GM03348 (cell line): ENCODE measurements at places on chromosomes 7 and 10.

- DNase-seq, result no peak
These were observed 14.4 kb downstream of the PROSER2 start for GRCh38 chr10:11837372-11838161.

- no peak for DNase-seq
These were observed 130.1 kb downstream of the NT5C2 start for GRCh38 chr10:103062854-103063590.

DNA sequence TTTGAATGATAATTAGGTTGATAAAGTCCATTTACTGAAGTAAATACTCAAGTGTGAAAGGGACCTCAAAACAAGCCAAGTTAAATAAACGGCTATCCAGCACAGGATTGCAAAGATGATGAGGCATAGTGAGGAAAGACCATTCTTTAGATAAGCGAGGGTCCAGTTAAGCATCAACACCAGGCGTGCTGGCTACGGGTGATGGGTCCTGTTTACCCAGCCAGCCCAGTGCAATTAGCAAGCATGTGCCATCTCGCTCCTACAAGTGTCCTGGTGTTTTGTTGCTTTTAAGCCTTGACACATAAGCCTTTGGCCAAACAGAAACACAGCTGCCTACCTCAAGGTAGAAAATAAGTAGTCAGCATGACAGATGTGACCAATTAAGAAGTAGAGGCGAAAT is 7.1 kb downstream of the NEBL start:
- no peak for DNase-seq

GRCh38 chr7:115731796-115732471 is 298.6 kb downstream of the TFEC start:
- no peak for DNase-seq

GRCh38 chr7:49483142-49483541 is 290.3 kb upstream of the VWC2 start:
- DNase-seq, result no peak

DNA sequence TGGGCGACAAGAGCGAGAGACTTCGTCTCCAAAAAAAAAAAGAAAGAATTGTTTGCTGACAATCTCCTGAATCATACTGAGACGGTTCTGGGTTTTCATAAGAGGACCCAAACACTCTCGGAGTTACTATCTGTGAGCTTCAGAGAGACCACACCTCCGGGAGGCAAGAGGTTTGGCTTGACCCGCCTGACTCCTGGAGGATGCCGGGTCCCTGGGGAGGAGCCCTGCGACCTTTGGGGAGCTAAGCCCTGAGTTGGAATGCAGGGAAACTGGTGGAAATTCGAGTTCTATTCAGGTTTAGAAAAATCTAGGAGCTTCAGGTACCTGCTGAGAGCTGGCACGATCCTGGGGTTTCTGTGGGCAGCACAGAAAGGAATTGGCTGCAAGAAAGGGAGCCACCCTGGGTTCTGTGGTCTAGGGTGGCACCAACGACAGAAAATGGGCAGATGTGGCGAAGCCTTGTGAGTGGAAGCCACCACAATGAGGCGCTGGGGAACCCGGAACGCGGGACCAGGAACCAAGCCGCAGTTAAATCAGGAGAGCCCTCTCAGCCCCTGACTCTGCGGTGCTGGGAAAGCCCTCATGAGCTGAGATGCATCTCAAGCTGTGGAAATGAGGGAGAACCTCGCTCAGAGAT is 21.9 kb upstream of the GATAD1 start:
- no peak for DNase-seq

DNA sequence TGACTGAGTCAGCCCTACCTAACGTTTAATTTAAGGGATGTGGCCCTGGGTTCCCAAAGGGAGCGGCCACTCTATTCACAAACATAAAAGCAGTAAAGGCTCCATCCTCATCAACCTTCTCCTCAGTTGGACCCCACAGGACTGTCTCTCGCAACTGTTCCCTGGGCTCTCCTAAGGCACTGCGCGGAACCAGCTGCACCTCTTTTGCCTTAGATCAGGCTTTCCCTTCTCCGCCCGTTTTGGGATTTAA is 689 bp upstream of the GTPBP4 start:
- DNase-seq, result no peak

GRCh38 chr7:147483634-147484292 is 1106.8 kb upstream of the C7orf33 start:
- peak; percentile 13 for DNase-seq

DNA sequence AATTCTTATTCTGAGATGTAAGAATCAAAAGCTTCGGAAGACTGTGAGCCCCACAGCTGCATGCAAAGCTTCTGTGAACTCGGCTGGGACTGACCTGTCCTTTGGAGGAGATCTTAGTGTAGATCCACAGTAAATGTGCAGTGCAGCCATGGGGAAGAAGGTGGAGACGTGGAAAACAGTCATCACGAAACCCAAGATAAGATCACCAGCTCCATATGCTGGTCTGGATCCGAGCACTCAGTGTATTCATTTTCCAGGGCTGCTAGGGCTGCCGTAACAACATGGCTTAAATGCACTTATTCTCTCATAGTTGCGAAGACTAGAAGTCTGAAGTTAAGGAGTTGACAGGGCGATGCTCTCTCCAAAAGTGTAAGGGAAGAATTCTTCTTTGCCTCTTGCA is 143.0 kb upstream of the TCF7L2 start:
- DNase-seq, result no peak

- no peak for DNase-seq
These were observed 15.2 kb upstream of the CYREN start for GRCh38 chr7:135185471-135186260.

GRCh38 chr10:117991701-117992100 is 55.0 kb downstream of the RAB11FIP2 start:
- no peak for DNase-seq

- no peak for DNase-seq
These were observed 21.8 kb downstream of the GPER1 start for GRCh38 chr7:1109581-1110310.

DNA sequence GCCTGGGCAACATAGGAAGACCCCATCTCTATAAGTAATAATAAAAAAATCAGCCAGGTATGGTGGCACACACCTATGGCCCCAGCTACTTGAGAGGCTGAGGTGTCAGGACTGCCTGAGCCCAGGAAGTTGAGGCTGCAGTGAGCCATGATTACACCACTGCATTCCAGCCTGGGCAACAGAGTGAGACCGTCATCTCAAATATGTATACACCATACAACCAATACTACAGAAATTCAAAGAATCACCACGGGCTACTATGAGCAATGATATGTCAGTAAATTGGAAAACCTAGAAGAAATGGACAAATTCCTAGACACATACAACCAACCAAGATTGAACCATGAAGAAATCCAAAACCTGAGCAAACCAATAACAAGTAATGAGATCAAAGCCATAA is 60.3 kb upstream of the ZC3HAV1 start:
- DNase-seq, result no peak

DNA sequence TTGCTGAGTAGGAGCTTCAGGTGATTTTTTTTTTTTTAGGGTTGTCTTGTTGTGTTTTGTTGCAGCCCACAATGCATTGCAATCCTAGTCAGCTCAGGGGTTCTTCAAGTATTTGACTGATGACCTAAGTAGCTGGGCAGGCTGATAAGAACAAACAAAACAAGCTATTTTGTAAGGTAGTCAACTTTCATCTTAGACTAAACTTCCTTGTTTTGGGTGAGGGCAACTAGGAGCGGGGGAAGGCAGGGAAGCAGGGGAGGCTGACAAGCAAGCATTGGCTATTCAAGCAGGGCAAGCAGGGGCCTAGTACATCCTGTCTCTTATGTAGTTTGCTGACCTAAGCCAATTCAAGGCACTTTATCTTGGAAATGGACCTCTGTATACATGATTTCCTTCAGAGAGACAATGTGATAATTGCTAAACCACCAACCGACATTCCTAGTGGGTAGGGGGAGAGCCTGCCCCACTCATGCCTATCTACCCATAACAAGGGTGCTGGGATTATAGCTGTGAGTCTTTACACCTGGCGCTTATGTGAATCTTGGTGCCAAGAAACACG is 163.3 kb upstream of the PRKCQ start:
- DNase-seq, result no peak

- DNase-seq, result no peak
These were observed 110.7 kb downstream of the ICA1 start for GRCh38 chr7:8151161-8151725.
